ENCODE measurements at places on chromosomes 12 and 14. TPM values are rescaled to one million over a fixed set of nuclear protein-coding genes. Genes with fewer than 3 reads are reported as not detected.

The CLEC14A gene
- not detected for total RNA-seq

The RASAL1 gene
- total RNA-seq, result 0.53 TPM

The SLC25A47 gene
- not detected for total RNA-seq

The KICS2 gene
- total RNA-seq, result 11.3 TPM

The SPTB gene
- total RNA-seq, result not detected

All from activated naive CD4-positive, alpha-beta T cell treated with anti-CD3 and anti-CD28 coated beads, Interleukin-2, amount 10 ng/mL, durations not matched to agents 5 hours and 36 hours (primary cell).